ENCODE measurements at places on chromosomes 5 and 9.

GRCh38 chr5:77824981-77825380 lies 48.8 kb upstream of the TBCA start:
- DNase-seq = no peak

DNA sequence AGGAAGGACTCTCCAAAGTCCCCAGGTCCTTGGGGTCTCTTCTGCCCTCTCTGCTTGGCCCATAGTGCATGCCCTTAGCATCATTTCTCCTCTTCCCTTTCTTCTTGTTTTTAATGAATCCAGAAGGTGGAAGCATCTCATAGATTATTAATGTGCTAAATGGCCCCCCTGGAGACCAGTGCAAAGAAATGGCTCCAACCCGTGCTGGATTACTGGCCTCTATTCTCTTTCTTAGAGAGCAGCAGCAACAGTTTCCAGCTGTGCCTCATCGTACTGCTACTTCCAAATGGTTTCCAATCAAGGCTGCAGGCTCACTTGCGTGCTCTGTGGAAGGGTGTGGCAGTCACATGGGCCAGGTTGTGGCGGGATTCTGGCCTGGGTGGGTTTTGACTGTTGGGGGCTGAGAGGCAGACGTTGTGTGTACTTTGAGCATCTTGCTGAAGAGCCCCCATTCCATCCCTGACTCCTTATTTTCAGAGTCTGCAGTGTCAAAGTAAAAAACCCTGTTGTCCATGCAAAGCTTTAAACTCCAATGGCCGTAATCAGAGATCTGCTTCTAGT lies 139.7 kb downstream of the GABBR2 start:
- DNase-seq = no peak

DNA sequence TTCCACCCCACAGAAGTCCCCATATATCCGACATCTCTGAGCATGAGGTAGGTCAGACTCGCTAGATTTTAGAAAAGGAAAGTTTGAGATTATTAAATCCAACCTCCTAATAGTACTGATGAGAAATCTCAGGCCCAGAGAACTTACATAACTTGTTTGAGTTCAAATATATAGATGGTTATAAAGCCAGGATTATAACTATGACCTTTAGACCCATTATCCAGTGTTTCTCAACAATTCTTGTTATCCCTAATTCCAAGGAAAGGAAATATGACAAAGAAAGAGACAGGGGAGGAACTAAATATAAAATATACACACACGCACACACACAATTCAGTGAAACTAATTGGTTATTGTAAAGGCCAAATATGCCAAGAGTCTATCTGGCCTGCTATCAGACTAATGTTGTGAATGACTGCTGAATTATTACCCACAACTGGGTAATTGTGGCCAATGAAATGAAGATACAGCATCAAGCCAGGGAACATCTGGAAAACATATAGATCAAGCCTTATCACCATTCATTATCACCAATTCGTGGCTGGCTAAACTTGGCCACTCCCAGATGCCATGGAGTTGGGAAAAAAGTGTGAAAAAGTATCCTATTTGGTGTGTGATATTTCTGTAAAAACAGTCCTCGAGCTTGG lies 248.4 kb downstream of the PRELID2 start:
- no peak for DNase-seq

GRCh38 chr5:54457094-54457862 lies 1.8 kb downstream of the HSPB3 start:
- peak; percentile 59 for DNase-seq

All from epithelial cell of proximal tubule (primary cell).